ENCODE measurements at places on chromosomes 12 and 14.

- DNase-seq: no peak
These were observed 2.4 kb upstream of the CISTR start for GRCh38 chr12:53754188-53754585.

DNA sequence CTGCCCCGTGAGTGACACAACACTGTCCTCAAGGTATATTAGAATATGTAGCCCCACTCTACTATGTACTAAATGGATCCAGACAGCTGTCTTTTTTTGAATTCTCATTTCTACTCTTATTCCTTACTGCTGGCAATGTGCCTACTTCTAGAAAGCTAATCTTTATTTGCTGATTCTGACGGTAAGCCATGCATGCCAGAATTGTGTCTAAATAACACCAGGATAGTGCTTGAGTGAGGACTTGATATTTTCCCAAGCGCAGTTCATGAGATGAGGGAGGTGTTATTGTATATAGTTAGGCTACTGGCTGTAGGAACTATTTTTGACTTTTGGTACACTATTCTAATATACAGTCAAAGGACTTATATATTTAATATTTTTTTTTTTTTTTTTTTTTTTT, 316.2 kb upstream of the NAV3 start:
- DNase-seq: no peak

DNA sequence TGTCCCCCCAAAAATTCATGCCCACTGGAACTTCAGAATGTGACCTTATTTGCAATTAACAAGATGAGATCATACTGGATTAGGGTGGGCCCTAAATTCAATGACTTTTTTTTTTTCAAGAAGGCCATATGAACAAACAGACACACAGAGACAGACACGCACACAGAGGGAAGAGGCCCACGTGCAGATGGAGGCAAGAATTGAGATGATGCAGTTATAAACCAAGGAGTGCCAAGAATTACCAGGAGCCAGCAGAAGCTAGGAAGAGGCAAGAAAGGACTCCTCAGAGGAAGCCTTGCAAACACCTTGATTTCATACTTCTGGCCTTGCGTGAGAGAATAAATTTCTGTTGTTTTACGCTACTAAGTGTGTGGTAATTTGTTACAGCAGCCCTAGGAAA, 33.4 kb downstream of the NELL2 start:
- no peak for DNase-seq

DNA sequence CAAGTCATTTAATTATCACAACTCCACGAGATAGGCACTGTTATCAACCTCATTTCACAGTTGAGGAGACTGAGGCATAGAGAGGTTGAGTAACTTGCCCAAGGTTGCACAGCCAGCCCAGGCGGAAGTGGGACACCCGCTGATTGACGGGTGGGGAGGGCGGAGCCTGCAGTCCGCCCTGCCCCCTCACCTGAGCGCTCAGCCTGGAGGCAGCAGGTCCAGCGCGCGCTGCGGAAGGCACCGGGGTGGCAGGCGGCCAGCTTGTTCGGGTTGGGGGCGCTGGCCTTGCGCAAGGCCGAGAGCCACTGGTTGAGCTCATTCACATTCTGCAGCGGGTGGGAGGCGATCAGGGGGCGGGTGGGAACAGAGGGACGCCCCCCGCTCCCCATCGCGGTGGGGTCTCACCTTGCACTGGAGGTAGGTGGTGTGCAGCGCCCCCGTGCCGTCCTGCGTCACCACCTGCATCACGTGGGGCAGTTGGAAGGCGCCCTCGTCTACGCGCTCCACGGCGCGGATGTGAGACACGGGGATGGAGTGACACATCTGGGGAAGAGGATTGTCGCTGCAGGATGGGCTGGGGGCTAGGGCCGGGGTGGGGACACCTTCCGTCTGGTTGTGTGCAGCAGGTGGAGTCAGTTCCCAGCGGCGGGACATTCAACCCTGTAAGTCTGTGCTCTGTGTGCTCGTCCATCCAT, 31.7 kb downstream of the RASAL1 start:
- peak; percentile 51 for DNase-seq

- DNase-seq: no peak
These were observed 32.6 kb downstream of the ALG10 start for GRCh38 chr12:34054938-34055337.

DNA sequence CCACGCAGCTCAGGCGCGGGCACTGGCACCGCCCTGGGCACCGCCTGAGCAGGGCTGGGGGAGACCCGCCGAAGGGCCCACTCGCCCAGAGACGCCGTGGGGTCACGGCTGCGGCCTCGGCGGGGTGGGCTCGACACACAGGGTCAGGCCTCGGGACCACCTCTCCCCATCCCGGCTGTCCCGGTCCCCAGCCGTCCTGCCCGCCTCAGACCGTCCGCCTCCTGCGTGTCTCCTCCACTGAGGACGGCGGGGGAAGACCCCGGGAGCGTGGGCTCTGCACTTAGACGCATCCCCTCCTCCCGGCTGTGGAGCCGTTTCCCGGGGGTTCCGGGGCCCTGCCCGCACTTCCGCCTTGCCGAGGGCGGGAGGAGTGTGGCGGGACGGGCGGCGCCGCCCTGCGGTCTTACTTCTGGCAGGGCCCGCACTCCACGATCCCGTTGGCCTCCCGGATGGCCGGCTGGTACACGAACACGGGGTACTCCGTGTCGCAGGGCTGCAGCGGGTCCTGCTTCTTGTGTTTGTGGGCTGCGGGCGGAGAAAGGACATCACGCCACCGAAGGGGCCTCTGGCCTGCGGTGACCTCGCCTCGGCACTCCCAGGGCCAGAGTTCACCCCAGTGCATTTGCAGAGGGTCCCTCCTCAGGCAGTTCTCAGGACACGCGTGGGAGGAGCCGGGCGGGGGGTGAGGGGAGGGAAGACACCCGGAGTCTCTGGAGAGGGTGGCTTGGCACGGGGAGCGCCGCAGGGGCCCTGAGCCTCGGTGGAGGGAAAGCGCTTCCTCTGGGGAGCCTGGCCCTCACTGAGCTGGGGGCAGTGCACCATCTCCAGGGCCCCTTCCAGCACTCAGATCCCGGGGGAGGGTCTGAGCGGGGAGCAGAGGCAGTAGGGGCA, 23.1 kb upstream of the LRTM2 start:
- DNase-seq: no peak

GRCh38 chr12:100266585-100266834, 369 bp downstream of the DEPDC4 start:
- no peak for DNase-seq

DNA sequence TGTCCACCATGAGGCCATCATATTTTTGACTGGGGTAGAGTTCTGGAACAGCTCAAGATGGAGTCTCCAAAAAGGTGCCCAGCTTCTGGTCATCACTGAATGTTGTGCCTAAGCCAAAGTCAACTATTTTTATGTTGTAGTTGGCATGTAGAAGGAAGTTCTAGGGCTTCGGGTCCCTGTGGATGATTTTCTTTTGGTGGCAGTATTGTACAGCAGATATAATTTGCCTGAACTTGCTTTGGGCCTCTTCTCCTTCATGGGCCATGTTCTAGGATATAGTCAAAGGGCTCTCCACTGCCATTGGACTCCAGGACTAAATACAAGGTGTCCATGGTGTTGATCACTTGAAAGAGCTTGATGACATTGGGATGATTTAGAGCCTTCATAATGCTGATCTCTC, 143.6 kb downstream of the SLC38A4 start:
- no peak for DNase-seq

DNA sequence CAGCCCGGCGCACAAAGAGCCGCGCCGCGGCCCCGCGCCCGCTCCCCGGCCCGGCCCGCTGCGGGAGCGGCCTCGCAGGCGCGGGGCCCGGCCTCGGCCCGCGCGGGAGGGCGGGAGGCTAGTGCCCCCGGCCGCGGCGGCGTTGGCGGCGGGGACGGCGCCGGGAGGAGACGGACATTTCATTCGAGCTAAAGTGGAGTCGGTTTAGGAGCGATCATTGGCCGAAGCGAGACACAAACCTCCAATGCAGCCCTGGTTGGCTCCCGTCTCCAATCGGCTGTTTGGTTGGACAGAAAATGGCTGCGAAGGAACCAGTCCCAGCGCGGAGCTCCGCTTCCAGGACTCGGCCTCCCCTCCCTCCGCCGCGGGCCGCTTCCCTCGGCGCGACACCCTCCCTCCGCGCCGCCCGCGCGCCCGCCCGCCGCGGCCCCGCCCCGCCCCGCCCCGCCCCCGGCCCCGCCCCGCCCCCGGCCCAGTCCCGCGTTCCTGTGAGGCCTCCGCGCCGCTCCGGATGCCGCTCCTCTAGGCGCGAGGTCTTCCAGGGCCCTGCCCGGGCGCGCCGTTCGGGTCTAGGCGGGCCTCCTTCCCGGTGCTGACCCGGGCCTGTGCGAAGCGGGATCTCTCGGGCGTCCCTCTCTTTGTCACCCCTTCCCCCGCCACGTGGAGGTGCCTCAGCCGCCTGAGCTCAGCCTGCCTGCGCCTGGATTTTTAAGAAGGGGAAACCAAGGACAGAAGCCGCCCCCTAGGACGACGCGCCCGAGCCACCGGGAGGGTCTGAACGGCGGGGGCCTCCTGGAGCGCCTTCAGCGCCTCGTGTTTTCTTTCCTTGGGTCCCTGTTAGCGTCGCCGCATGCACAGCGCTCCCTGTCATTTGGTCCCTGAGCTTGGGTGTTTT, at the start of gene NFYB:
Gene NFYB, minus strand, starts transcription at position 309 of the 895 bp plus-strand sequence. CDS start 2,757 bp downstream, outside the sequence.
- peak; percentile 87 for DNase-seq

- DNase-seq: no peak
These were observed 175.8 kb downstream of the CALM1 start for GRCh38 chr14:90572441-90573150.

DNA sequence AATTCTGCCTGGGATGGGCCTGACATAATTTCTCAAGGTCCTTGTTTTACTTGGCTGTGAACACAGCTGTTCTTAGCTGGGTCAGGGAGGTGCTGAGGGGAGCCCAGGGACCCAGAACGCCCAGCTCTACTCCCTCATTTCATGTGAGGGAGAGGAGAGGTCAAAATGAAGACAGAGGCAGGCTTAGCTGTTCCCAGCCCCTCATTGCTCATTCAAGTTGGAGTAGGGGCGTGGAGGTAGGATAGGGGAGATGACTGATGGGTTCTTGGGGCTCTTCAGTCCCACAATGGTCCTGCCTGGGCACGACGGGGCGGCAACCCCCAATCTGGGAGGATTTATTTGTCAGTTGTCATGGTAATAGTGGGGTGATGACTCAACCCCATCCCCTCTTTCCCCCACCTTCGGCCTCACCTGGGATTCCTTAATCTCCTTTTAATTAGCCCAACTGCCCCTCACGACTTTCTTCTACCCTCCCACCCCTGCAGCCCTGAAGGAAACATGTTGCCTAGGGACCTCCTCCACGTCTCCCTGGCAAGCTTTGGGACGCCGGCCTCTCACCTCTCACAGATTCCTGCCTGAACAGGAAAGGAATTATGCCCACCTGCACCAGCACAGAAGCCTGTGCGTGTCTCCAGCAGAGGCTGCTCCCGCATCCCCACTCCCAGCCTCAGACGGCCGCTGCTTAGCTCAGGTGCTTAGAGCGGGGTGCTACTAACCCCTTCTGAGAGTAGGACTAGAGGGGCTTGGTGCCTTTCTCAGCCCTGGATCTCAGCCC, 10.2 kb downstream of the SPRYD3 start:
- DNase-seq: no peak

DNA sequence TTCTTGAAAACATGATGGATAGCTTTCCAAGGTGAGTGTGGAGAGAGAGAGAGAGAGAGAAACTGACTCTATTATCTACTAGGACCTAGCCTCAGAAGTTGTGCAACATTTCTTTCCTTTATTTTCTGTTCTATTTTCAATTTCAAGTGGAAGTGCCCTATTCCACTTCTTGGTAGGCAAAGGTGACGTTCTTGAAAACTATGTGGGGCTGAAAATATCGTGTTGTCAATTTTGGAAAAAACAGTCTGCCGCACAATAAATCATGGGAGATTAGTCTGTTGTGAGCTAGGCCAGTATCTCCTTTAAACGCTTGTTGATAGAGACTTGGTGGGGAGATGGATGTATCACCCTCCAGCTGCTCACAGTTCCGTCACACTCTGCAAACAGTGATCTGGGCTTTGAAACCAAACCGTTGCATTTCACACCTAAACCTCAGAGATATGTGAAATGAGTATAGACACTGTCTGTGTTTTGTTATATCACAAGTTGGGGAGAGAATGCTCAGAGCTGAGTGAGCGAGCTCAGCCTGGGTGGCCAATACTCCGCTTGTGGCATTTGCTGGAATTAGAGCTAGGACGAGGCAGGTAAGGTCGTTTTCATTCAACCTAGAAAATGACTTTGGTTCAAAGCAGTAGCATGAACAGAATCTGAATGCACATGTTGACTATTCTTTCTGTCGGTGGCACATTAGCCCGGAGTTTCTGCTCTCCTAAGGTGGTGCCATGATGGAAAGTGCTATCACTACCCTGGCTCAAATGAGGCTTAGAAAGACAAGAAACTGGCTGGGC, 75.1 kb upstream of the ST8SIA1 start:
- DNase-seq: no peak

GRCh38 chr12:57006809-57007475, 596 bp upstream of the ZBTB39 start:
- DNase-seq: no peak

GRCh38 chr12:92539110-92539749, 163.6 kb upstream of the PLEKHG7 start:
- no peak for DNase-seq

- DNase-seq: no peak
These were observed 239.2 kb downstream of the NUAK1 start for GRCh38 chr12:105899589-105899988.

DNA sequence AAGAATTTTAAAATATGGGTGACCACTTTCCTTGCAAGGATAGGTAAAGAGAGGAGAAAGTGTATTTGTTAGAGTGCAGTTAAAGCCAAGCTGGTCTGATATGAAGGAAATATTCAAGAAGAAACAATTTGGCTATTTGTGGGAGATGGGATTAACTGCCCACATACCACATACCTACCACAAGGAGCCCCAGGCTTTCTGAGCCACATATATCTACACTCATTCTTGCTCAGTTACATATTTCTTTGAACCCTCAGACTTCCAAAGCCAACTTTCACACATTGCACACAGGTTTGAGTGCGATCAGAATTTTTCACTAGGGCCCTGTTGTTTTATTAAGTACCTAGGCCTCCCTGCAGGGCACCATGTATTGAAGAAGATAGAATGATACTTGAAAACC, 330.2 kb downstream of the ZFP36L1 start:
- no peak for DNase-seq

- DNase-seq: no peak
These were observed 149.3 kb downstream of the CALM1 start for GRCh38 chr14:90545966-90546751.

DNA sequence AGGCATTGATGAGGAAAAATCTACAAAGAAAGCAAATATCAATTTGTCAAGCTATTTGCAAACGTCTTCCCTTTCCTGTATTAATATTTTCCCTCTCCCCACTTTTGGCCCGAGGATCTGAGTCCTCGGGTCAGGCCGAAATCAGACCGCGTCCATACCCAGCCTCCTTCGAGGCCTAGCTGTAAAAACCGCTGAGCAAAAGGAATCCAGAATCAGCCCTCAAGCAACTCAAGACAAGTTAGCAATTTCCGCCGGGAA, 353 bp upstream of the MAPK1IP1L start:
- no peak for DNase-seq

DNA sequence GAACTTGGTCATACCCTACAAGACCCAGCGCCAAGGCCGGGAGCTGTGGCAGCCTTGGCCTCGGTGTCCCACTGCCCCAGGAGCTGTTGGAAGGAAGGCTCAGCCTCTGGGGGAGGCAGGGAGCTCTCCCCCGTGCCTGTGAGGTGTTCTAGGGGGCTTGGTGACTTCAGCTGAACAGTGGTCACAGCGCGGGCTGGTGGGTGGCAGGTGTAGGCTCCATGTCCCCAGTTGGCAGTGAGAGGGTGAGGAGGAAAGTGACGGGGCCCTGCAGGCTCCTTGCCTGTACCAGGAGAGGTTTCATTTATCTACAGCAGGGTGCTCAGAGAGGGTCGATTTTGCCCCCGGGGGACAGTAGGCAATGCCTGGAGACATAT, 47.5 kb downstream of the DLK1 start:
- no peak for DNase-seq
